ENCODE measurements at places on chromosomes 11 and 22.

DNA sequence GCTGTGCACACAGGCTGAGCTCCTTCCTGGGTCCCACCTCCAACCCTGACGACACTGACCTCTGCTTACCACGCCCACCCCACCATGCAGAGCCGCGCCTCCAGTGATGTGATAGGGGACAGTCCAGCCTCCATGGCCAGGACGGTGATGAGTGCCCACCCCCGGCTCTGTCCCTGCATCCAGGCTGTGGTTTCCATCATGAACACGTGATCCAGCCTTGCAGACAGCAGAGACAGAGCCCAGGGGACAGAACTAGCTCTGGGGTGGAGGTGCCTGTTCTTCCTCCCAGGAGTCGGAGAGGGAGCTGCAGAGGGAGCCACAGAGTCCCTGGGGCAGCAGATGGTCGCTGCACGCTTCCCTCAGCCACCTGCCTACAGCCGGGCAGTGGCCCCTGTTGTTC, 42.6 kb upstream of the IGSF9B start:
- no peak for DNase-seq

DNA sequence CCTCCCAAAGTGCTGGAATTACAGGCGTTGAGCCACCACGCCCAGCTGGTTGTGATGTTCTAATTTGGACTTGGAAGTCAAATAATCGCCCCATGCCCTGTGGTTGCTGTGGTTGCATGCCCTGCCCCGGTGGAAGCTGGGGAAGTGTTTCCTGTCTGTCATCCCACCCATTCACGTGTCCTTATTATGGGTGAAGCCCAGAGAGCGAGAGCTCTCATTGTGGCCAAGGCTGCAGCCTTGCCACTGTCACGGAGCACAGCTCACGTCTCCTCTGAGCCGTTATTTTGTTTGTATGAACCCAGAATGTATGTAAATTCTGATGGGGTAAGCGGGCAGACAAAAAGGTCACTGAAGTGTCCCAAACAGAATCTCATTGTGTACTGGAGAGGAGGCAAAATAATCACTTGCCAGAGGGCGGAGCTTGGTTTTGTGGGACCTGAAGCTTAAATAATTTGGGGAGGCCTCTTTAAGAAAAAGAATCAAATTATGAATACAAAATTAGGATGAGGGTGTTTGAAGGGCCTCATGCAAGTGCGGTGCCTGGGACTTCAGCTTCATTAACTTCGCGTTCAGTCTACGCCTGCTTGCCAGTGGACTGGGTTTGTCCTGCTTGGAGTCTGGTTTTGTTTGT, 25.8 kb upstream of the TREH start:
- no peak for DNase-seq

DNA sequence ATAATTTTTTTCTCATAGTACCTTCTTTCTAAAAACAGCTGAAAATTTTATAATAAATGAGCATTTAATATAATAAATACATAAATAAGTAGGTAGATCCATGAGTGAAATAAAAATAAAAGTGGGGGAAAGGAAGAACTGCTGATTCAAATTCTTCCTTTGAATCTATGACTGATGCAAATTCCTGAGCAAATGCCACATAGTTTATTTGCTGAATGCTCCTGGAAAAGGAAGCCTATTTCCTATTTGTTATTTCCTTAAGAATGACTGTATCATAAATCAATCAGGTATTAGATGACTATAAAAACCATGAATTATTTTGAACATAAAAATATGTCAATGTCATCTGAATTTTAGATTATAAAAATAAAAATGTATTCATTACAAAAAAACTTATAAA, 16.6 kb downstream of the BTBD10 start:
- DNase-seq: no peak

GRCh38 chr11:85661972-85662664, 2.8 kb downstream of the CREBZF start:
- no peak for DNase-seq

- no peak for DNase-seq
Measured at GRCh38 chr11:71251761-71252268, 562 bp downstream of the SHANK2 start.

DNA sequence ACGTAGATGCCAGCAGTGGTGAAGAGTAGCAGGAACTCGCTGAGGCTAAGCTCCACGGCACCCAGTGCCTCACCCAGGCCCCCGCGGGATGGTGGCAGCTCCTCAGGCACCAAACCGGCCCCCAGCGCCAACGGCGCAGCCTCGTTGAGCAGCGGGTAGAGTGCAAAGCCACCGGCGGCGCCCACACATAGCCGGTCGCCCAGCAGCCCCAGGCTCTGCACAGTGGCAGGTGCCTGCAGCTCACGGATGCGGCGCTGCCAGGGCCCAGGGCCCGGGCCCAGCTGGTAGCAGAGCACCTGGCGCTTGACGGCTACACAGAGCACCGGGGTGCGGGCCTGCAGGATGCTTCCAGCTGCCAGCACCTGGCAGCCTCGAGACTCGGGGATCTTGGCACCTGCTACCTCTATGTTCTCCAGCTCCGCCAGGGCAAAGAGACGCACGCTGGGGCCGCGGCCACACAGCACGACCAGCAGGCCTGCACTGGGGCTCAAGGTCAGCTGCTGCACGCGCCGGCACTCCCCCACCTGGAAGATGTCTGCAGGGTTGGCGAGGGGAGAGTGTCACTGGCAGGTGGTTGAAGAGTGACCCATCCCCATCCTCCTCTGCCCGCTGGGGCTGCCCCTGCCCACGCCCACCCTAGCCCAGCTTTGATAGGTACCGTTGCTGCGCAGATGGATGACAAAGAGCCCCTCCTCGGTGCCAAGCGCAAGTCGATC, 14.8 kb downstream of the CDC42BPG start:
- no peak for DNase-seq

- no peak for DNase-seq
Measured at GRCh38 chr22:44823806-44824205, 71.4 kb downstream of the ARHGAP8 start.

GRCh38 chr11:119300198-119300964, 16.5 kb downstream of the MCAM start:
- no peak for DNase-seq

GRCh38 chr11:41826085-41826484, 366.6 kb upstream of the LRRC4C start:
- DNase-seq: no peak

GRCh38 chr11:131305005-131305404, 65.4 kb upstream of the NTM start:
- no peak for DNase-seq

- DNase-seq: no peak
Measured at GRCh38 chr22:24506802-24507438, 11.8 kb downstream of the UPB1 start.

- peak; percentile 38 for DNase-seq
Measured at GRCh38 chr11:32894149-32894827, 1.7 kb downstream of the QSER1 start.

- DNase-seq: no peak
Measured at GRCh38 chr22:37449331-37450001, 22.2 kb upstream of the ELFN2 start.

DNA sequence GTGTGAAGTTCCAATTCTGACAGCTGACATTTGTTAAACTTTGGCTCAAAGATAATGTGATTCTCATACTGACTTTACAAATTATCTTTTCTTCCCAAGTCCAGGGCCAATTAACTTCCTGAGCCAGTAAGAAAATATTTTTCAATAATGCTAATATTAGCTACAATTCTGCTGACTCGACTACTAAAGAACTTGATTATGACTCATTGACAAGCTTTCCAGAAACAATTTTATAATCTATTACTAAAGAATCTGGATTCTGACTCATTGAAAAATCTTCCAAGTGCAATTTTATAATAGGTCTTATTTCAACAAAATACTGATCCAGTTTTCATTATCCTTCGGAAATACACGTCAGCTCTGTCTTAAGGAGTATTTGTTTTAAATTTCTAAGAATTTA, 12.9 kb upstream of the XKR3 start:
- no peak for DNase-seq

- no peak for DNase-seq
Measured at GRCh38 chr11:2940147-2940920, 11.1 kb upstream of the PHLDA2 start.

GRCh38 chr22:36765943-36766450, 9.9 kb downstream of the IFT27 start:
- DNase-seq: no peak

DNA sequence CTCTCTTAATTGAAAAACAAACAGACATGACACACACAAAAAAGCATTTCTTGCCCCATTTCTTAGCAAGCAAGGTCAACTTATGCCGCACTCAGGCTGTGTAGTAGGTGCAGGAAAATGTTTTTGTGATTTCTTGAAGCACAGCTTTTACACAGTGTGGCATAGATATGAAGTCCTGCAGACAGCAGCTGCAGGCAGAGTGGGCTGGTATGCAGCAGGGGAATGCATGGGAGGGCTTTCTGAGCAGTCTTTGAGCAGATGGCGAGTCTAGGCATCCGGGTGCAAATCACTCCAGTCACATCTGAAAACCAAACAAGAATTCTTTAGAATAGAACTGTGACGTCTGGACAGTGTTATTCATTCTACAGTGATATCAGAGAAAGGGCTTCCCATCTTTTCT, 87.5 kb downstream of the BLID start:
- no peak for DNase-seq

DNA sequence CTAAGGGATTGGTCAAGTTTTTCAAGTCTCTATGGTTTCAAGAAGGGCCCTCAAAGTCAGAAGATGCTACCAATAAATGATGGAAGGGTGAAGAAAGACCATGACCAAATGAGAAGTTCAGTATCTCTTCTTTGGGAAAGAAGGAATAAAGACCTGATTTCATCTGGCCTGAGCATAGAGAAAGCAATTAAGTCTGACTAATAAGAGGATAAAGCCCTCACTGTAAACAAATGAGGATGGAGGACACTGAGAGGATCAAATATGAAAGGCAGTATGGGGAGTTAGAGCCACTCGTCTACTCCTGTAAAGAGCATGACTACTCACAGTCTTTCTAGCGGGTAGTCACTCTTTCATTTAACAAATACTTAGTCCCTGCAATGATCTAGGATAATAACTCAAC, 44.6 kb downstream of the FAM168A start:
- DNase-seq: no peak

GRCh38 chr11:126537492-126537891, 182.0 kb downstream of the ST3GAL4 start:
- no peak for DNase-seq

GRCh38 chr11:67662835-67663531, 11.4 kb downstream of the ALDH3B2 start:
- DNase-seq: no peak

DNA sequence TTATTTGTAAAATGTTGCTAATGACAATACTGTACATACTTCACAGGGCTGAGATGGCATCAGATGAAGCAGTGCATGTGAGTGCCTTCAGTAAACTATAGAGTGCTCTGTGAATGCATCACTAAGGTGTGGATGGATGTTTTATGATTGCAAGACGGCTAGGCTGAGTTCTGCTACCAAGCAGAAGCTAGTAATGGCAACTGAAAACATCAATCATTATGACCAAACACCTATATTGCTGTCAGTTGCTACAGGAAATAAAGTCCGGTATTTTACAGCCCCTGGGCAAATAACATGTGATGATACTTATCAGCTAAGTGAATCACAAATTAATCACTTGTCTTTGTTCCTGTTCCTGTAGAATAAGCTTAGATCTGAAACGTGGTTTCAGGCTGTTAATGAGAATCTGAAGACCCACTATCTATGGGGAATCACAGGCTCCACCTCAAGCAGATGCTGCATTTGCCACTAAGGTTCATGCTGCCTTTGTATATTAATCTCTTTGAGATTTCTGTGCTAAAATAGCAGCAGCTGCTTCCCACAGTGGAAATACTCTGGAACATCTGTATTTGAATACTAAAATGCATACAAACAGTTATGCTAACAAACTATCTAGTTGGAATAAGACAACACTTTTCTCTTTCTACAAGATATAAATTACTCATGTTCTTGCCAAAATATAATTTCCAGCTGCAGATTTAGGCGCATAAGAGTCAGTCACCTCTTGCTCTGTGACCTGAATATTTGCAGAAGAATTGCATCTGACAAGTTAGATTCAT, 254.0 kb upstream of the PITPNB start:
- DNase-seq: no peak

- DNase-seq: no peak
Measured at GRCh38 chr11:96112192-96113128, 188.6 kb upstream of the MTMR2 start.

- DNase-seq: no peak
Measured at GRCh38 chr11:70761094-70761907, 363.0 kb downstream of the CTTN start.

GRCh38 chr11:95567685-95568084, 221.9 kb downstream of the FAM76B start:
- DNase-seq: peak; percentile 67

- no peak for DNase-seq
Measured at GRCh38 chr22:28923826-28924732, 40.7 kb downstream of the ZNRF3 start.

DNA sequence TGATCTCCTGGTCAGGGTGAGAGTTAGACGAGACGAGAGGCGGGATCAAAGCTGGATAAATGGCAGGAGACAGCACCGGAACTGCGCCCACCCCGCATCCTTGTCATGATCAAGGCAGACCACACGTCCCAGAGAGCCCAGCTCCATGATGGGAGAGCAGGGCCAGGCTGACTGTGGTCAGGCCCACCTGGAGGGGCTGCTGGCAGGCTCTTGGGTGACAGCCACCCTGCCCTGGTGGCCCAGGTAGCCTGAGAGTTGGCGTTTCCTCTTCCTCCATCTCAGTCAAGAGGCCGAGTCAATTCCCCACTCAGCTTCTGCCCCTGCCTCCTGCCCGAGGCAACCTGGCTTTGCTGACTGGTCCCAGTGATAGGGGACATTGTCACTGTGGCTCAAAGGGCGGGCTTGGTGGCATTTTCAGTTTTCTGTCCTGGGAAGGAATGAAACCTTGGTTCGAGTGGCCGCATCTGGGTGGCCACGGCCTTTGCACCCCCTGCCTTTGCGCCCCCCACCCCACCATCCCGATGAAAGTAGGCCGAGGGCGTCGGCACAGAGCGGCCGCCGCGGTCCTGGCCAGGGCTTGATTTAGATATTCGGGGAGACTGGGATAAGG, 60.8 kb upstream of the PPARA start:
- DNase-seq: no peak

DNA sequence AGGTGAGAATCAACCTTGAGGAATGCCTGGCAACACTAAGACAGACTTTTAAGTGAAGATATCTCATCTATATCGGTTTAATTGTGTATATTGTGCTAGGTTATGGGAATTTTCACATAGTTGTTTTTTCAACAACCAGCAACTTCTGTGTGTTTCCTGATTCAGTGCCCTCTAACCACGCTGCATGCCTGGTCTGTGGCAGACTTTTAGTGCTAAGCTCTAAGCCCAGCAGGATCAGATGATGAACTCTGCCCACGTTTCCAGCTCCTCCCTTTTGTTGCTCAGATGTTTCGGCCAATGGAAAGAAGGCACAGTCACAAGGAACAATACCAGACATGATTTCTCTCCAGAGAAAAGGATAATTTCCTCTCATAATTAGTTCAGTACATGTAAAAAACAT, 1.4 kb upstream of the VWA5A start:
- no peak for DNase-seq

- DNase-seq: no peak
Measured at GRCh38 chr11:17604915-17605233, 57.8 kb downstream of the OTOG start.

- no peak for DNase-seq
Measured at GRCh38 chr22:44540756-44541670, 43.0 kb upstream of the RTL6 start.

All from AG04449 (cell line).